SK-MEL-5 (cell line): ENCODE measurements at places on chromosomes 5 and 9. TPM values are rescaled to one million over a fixed set of nuclear protein-coding genes. Genes with fewer than 3 reads are reported as not detected.

DNA sequence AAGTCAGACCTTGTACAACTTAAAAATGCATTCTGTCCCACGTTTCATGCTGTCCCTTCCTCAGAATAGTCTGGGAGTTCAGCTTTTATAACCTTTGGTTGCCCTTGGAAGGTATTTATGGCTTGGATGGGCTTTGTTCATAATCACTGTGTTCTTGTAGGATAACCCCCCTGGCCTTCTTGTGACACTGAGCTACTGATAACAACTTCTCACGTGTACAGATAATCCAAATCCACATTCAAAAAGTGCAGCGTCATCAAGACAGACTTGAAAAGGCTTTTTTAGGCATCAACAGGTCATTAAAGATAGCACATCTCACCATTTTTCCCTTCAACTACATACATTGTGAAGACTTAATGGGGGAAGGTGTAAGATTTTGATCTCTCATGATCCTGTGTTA, 42.0 kb downstream of the SLC1A3 start:
- no peak for DNase-seq

- no peak for DNase-seq
Measured at GRCh38 chr5:45189481-45189880, 380.7 kb downstream of the MRPS30 start.

DNA sequence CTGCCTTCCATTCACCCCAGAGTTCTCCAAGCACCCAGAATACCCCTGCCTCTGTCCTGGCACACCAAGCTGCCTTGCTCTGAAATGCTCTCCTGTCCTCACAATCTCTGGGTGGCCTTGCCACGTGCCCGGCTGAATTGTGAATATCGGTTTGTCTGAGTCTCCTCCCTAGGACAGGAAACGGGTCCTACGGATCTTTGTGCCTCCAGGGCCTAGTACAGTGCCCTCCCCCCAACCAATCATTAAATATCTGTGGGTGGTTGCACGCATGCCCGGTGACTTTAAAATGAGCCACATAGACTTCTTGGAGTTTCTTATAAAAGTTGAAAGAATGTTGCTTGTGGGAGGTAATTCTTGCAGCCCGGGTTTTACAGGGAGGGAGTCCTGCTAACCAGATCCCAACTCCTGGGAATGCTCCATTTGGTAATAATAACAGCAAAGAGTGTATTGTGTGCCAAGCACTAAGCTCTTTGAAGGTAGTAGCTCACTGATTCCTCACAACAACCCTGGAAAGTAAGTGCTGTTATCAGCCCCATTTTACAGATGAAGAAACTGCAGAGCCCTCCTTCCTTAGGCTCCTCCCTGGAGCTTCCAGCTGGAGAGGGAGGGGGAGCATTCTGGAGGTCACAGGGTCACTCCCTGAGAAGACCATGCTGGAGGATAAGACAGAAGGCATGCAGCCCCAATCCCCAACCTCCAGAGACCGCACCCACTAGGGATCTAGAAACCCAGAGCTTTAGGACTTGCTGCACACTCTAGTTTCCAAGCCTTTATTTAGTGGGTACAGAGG, 23.4 kb downstream of the URM1 start:
- DNase-seq, result peak; percentile 83

DNA sequence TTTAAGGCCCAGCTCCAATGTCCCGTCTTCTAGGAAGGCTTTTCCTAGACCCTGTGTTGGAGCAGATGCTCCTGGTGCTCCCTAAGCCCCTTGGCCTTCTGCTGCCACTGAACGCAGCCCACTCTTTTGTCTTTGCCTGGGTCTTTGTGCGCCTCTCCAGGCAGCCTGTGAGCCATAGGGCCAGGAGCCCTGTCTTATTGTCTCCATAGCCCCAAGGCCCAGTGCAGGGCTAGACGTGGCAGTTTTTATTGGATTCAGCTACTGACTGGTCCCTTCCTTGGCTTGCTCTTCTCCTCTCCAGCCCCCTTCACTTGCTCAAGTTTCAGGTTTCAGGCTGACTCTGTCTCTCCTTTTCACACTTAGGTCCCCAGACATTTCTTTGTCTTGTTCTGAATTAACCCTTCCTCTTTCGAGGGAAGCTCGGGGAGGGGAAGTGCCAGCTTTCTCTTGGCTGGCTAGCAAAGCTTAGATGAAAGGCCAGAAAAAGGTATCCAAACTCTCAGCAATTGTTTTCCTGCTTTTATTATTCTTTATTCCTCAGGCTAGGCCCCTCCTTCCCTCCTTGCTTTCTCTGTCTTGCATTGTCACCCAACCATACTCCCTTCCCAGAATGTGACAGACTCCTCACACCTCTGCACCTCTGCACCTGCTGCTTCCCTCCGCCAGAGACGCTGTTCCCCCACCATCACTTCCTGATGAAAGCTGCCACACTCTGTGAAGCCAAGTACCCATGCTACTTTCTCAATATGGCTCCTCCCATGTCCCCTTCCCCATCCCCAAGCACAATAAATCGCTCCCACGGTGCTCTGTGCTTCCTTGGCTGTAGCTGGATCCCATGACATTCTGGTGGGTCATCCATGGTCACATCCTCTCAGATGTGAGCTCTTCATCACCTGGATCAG, 101.6 kb upstream of the CPEB4 start:
- peak; percentile 14 for DNase-seq

DNA sequence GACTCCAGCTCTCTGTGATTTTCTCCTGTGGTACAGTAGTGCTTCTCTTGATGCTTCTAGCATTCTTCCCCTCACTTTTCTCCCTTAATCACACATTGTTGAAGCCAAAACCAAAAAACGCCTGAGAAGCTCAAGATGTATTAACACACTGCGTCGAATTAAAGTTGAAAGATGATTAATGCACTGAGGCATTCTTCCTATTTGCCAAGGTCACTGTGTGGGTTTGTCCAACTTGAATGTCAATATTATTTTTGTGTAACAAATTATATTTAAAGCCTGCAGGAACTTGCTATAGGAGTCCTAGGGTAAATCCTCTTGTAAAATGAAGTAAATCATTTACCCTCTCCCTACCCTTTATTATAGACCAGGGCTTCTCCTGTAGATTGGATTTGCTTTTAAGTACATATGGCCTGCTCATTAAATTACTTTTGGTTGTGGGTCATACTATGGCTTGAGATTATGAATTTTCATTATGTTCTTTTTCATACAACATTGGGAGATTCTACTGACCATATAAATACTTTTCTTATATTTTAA, 68.1 kb downstream of the GDA start:
- DNase-seq, result no peak

The MRPS2 gene
- total RNA-seq, result 64.6 and 75.3 TPM in 2 replicates

The CFAP77 gene
- 0.19 TPM in 1 of 2 replicates, not detected in the other for total RNA-seq

DNA sequence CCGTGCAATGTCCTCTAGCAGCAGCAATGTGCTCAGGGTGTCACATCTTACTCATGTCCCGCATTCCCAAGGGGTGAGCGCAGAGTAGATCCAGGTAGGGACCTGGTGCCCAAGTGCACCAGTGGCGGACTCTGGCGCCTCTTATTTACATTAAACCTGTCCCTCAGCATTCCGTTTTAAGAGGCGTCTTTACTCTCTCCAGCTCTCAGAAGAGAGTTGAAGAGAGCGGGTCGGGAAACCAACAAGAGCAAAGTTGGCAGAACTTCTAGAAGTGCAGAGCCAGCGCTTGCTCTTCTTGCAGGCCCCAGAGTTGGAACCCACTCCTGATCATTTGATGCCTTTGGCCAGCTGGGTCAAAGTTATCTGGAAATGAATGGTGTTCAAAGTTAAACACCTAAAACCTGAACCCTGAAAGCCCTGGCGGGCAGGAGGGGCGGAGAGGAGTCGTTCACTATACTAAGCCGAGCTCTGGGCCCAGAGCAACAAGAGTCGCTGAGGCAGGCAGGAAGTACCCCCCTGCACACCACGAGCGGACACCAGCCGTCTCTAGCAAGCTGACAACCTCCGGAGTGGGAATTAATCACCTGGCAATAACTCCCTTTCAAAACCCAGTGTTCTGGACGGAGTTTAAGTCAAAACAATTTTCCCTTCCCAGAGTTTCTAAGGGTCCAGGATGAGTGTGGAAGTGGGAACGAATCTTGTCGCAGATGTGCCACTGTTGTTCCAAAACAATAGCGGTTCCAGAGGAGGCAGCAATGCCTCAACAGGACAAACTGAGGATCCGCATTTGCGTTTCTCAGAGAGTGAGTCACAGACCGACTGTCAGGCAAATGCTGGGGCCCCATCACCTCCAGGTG, 122.8 kb downstream of the TMEM161B start:
- no peak for DNase-seq

The GABRB2 gene
- not detected in 2 replicates for total RNA-seq
